SIG-M5 (cell line): ENCODE measurements at places on chromosomes 11 and 22.

DNA sequence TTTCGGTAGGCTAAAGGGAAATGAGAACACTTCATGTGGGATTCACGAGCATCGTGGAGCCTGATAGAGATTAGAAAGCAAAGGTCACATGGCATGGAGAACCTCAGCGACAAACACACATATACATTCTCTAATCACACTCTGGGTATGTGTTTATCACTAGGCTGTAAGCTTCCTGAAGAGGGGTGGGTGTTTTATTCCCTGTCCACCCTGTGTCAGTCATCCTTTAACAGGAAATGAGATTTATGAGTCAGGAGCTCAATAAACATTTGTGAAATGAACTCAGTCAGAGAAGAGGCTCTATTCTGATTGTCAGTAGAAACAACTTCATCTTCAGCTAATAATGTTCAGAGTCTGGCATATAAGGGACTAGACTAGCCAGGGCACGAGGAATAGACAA is 71.7 kb upstream of the EIF3M start:
- no peak for DNase-seq

GRCh38 chr11:78925387-78925786 is 350.7 kb upstream of the NARS2 start:
- DNase-seq = no peak

DNA sequence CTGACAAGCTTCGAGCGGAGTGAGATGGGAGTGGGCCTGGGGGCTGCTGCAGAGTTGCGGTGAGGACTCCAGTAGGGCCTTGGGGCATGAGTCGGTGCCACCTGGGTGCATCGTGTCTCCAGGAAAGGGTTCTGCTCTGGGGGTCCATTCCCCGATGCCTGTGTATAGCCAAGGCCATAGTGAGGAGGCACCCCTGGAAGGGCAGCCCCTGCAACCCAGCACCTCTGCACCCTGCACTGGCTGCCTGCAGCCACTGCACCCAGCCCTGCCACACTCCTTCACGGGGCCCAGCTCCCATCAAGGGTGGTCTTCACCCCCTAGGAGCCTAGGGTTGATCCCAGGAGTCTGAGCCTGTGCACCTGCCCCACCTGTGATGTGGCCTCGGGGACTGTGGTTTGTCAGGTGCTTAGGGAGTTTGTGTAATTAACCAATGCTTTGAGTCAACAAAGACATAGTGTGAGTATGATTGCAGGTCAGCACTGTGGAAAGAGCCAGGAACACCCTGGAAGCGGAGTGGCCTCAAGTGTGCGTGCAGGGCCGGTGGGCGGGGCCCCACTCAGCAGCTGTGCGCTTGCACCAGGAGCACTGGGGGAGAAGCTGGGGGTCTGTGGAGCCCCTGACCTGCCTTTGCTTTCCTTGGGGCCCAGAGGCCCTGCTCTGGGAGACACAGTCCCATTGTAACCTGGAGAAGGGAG is 1299.3 kb downstream of the BRD1 start:
- DNase-seq = no peak

DNA sequence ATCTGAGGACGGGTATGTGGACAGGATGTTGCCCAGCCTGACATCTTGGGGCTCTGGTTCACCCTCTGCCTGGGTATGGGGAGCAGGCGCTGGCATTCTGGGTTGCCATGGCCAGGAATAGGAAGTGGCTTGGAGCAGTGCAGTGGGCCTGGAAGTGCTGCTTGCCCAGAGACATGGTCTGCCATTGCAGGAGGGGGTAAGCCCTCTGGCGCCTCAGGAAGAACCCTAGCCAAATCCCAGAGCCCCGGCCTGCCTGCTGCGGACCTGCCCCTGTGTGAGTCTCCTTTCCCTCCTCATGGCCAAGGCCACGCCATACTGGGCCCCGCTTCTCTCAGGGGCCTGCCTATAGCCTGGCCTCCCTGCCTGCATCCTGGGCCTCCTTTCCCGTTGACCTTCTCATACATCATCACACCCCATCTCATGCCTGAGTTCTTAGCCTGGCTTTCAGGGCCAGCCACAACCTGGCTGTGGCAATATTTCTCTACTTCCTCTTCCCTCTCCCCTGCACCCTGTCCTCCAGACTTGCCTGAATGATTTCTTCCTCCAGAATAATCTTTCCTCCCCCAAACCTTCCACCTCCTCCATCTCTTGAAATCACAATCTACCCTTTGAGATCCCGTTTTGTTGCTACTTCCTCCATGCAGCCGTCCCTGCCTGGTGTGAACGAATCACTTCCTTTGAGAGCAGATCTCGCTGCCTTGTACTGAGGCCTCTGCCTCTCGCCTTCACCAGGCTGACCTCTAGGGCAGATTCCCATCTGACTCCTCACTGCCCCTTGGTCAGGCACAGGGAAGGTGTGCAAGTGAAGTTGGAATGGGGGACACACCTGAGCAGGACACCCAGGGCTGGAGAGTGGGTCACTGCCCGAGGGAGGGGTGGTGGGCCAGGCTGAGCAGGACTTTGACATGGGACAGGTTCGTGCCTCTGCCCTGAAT is 5.2 kb downstream of the CAPN5 start:
- DNase-seq = no peak

GRCh38 chr11:75850787-75851186 is 35.8 kb downstream of the UVRAG start:
- DNase-seq = no peak

- DNase-seq = no peak
Measured at GRCh38 chr22:24379536-24379935, 47.9 kb upstream of the ADORA2A start.

- DNase-seq = no peak
Measured at GRCh38 chr11:67022341-67022933, 497 bp upstream of the SYT12 start.

DNA sequence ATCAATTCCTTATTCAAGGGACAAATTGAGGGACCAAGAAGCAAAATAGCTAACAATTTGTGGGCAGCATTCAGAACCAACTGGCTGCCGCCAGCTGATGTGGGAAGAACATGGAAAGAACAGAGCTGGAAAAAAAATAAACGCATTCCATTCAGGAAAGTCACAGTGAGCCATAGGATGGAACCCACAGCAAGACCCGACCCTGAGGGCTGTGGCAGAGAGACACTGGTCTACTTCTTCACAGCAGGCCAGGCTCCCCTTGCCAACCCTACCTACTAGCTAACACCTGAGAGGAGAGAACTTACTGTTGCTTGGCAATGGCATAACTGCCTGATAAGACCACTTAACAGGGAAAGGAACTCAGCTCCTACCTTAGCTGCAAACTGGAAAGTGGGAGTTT is 123.5 kb upstream of the APOA1 start:
- no peak for DNase-seq
